ENCODE measurements at places on chromosomes 16 and 17. TPM values are rescaled to one million over a fixed set of nuclear protein-coding genes. Genes with fewer than 3 reads are reported as not detected.

DNA sequence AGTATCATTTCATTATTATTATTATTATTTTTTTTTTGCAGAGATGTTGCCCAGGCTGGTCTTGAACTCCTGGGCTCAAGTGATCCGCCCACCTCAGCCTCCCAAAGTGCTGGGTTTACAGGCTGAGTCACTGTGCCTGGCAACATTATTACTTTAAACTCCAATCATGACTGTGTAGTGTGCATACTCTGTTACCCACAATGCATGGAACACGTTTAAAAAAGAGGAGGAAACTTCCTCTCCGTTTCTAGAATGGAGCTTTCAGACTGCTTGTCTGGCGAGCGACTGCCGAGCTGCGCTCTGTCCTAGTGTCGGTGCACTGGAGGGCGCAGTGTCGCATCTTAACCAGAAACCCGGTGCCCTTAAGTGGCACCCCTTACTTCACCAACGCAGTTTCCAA is 22.1 kb upstream of the FASN start:
- no peak for DNase-seq

DNA sequence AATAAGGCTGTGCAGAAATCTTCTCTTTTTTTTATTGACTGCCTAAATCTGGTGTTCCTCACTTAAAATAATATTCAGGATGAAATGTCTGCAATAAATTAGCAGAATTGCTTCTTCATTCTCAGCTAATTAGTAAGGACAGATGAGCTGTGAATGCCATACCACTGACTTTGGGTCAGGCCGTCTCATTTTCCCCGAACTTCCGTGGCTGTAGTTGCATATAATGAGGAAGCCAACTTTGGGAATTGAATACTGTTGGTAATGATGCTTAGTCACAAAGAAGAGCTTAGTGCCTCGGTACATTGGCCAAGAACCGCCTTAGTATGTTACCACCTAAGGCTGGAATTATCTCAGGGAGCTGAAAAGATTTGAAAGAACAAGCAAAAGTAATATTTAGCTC is 47.6 kb downstream of the NUP93 start:
- DNase-seq: no peak

DNA sequence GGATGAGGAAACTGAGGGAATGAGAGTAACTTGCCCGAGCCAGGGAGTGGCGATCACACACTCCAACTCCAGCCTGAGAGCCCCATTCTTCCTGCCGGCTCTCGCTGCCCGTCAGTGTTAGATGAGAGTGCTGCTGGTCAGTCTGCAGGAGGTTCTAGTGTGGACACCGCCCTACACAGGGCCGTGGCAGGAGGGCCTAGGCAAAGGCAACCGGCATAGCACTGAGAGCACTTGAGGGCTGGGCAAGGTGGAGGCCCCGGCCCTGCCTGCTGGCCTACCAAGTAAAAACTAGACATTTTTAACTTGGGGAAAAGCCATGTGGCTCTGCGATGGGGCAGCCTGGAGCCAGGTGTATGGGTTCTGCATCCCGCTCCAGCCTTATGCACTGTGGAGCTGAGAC is 354.8 kb downstream of the SEC14L1 start:
- DNase-seq: no peak

- no peak for DNase-seq
Measured at GRCh38 chr17:17446666-17447155, 30.1 kb upstream of the MED9 start.

DNA sequence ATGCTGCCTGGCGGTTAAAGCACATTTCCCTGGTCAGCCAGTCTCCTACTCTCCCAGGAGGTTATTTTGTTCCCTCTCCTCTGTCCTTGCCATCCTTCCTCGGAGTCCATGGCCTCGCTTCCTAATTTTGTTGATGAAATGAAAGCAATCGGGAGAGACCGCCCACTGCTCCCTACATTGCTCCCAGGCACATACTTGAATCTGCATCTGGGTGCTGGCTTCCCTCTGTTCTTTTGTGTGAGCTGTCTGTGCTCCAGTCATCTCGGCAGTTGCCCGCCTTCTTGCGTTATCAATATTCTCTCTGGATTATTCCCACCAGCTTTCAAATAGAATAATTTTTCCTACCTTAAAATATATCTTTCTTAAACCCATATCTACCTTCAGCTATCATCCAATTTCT is 11.1 kb downstream of the KRT23 start:
- DNase-seq: no peak

- DNase-seq: peak; percentile 79
Measured at GRCh38 chr16:81513204-81514040, 68.8 kb downstream of the CMIP start.

Gene CD300H
- total RNA-seq: not detected

Gene SEPTIN1
- 2.8 TPM for total RNA-seq

Gene ELMO3
- total RNA-seq: 0.97 TPM

Gene RGS9
- 7.1 TPM for total RNA-seq

Gene CPHXL2
- total RNA-seq: not detected

Gene AXIN2
- 13.8 TPM for total RNA-seq

Gene HLF
- 5.8 TPM for total RNA-seq
